ENCODE measurements at places on chromosomes 11 and 22.

- DNase-seq: no peak
These were observed 11.1 kb upstream of the PHLDA2 start for GRCh38 chr11:2940147-2940920.

GRCh38 chr22:48391171-48391711, 1436.4 kb downstream of the BRD1 start:
- DNase-seq: no peak

DNA sequence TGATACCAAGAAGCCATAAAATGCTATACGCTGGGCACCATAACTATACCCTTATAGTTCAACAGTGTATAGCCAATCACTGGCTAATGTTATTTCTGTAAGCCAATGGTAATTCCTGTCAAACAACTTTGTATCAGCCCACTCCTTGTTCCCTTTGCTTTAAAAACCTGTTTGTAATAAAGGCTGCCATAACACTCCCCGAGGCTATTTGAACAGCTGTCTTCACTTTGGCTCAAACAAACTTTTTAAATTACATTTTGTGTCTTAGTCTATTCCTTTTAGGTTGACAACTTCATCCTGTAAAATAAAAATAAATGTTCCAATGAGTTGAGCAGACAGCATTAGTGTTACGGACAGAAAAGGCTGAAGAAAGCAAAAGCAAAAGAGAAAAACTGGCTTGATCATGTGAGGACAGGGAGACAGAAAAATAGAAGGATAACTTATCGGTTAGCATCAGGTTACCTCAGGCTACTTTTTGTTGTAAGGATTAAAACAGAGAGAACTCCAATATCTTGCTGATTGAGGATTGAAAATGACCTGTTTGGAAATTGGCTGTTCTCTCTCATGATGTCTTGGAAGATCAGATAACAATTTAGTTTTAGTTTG, 95.0 kb downstream of the AASDHPPT start:
- no peak for DNase-seq

DNA sequence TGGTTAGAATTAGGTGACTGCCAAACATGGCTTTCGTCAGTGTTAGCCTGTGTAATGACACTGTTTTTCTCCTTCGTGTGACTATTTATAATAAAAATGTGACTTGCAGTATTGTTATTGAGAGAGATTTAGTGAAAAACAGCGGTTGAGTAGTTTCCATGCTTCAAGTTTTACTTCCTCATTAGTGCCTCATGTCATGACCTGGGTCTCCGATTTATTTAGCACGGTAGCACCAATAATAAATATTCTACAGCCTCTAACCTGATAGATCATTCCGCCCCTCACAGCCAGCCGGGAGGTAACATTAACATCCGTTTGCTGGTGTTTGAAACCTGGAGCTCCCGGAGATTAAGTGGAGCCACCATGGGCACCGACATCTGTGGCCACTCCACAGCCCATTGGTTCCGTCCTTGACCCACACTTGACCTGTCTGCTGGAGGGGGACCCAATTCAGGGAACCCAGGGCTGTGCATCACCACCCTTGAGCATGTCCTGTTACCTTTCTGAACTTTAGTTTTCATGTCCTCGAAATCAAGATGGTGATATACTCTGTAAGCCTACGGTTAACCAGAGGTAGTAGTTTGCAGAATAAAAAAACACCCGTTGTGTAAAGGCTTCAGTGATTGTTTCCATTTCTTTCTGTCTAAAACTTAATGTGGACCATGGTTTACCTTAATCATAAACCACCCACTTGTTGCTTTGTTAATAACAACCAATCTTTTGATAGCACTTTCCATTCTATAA, 104.1 kb downstream of the ATXN10 start:
- DNase-seq: no peak

GRCh38 chr11:19649751-19650150, 62.9 kb upstream of the NAV2 start:
- no peak for DNase-seq

- no peak for DNase-seq
These were observed 1.0 kb upstream of the RAB3IL1 start for GRCh38 chr11:61918251-61918937.

DNA sequence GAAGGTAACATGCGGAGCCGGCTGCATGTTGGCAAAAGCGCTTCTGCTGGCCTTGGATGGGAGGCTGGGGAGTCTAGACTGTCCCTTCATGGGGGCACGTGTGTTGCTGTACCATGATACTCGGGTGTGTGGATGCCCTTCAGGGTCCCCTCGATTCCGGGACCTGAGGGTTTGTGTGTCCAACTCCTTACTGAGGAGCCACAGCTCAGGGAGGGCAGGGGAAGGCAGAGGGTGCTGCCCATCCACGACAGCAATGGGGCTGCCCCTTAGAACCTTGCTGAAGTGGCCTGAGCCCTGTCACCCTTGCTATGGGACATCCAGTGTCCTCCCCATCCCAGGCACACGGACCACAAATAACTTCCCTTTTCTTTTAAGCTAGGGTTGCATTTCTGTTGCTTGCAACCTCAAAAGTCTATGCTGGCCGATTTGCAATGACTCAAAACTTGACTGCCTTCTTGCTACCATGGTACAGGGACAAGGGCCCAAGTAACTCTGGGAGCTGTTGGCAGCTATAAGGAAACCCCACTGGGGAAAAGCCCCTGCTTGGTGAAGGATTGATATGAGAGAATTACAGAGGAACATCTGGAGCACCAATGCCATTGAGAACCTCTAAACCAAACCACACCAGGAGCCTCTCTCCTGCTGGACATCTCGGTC, 43.8 kb downstream of the RTL6 start:
- no peak for DNase-seq

DNA sequence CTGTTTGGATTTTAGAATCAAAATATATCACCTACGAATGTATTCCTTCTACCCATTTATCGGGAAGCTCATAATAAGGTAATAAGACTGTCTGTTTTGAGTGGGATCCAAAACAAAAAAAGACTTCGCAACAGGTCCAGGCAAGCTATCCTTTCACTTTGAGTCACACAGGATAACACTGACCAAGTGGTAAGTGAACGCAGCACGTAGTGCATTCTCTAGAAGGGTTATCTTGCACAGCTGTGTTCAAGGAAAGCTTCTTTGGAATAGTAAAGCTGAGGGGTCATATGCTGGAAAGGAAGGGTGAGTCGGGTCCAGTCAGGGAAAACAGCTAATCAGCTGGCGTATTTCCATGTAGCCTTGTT, 22.3 kb upstream of the NRGN start:
- DNase-seq: no peak

- DNase-seq: no peak
These were observed 77.8 kb downstream of the CDKN1C start for GRCh38 chr11:2807801-2808241.

GRCh38 chr11:23903044-23903704, 593.7 kb upstream of the LUZP2 start:
- no peak for DNase-seq

DNA sequence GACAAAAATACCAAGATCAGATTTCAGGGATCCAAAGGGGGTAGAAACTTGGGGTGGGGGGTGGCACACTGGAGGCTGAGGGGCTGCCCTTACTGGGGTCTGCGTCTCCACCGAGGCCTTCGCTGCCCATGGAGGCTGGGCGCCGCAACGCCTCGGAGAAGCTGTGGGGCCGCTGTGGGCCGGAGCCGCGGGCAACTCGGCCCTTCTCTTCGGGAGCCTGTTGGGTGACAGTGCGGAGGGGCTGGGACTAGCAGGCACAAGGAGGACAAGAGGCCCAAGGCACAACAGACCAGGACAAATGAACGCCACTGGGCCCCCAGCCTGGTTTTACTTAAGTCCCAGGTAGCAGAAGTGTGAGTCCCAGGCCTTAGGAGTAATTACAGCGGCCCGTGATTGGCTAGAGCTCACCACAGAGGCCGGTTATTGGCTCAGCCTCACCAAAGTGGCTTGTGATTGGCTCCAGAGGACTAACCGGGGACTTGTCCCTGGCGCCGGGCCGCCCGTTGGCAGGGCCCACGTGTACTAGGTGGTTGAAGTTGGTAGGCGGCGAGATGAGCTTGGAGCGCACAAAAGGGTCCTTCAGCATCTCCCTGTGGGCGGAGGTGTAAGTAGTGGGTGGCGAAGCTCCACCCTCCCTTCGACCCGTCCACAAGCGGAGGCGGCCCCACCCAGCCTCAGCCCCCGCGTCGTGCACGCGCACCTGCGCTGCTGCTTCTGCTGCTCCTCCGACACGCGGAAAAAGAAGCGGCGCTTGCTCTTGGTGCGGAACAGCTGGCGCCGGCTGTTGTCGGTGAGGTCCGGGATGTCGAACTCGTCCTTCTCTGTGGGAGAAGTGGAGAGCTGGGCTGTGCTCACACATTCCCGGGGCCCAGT, 16.5 kb upstream of the MEN1 start:
- no peak for DNase-seq

DNA sequence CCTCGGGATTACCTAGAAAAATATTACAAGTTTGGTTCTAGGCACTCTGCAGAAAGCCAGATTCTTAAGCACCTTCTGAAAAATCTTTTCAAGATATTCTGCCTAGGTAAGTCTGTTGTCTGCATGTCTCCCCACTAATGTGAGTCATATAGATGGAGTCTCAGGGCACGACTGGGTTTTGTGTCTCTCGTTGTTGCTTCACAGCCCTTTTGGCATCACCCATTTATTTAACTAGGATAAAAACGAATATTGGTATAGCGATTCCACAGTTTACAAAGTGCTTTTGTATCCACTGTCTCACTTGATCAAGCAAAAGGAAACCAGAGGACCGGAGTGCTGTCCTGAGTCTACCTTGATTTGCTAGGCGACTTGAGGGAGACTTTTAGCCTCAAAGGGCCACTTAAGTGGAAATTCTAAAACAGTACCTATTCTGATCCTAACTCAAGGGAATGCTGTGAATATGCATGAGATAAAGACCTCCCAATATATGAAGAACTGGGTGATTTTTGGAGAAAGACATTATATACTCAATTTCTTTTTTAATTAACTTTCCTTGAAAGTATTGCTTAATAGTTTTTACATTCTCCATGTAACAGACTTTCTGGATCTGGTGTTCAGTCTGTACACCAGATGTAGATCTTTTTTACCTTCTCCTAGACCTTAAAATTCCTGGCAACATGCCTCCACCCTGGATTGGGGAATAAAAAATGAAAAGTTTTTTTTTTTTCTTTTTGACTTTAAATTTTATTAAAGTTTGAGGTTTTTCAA, 590 bp downstream of the NNMT start:
- DNase-seq: no peak

GRCh38 chr22:40118979-40119378, 58.7 kb upstream of the TNRC6B start:
- DNase-seq: no peak

- no peak for DNase-seq
These were observed 17.5 kb upstream of the GAL start for GRCh38 chr11:68666849-68667248.

DNA sequence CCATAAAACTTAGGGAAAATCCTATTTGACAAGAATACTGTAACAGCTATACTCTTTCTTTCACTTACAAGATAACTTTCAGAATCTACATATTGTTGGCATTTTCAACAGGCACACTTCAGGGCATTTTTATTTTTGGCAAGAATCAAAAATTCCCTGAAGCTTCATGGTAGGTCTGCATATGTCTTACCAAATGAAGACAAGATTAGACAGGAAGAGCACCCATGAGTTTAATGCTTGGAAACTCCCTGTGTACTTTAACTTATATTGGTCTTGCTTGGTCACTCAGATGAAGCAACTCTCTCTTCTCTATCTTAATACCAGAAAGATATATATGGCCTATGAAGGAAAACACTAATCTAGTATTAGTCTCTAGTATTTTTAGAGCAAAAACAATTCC, 137.7 kb downstream of the ATG16L2 start:
- DNase-seq: no peak

DNA sequence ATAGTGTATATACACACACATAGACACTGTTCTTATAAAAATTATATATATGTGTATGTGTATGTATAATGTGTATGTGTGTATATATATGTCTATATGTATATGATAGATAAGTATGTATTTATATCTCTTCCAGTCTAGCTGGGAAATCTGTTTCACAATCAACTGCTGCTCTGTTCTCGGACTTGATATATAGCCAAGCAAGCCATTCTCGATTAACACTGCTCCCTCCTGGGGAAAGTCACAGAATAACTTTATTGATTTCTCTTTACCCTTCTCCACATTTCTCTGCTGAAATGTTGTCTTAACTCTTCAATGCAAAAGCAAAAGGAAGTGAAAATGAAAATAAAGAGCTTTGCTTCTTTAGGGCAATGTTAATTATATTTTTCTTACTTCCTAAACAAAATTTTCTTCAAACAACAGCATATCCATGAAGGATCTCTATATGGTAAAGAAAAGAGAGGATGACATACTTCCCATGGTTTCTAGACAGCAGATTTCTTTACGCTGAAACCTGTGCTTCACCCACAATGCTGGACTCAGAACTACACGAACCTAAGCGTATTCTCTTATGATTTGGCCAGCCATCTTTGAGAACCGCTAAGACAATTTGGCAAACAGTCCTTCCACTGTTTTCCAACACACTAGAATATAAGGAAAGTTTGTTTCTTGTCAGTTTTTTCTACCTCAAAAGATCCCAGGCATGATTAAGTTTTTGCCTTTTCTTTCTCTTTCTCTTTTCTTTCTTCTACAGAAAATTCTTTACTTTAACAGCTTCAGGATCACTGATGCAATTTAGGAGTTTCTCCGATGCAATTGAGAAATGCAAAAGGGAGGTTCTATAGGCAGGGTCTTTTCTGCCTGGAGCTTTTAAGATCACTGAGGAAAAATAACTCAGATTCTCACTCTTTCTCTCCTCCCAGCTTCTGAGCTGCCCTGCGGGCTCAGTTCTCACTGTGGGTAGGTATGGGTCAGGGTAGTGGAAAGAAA, 1.9 kb downstream of the BLID start:
- peak; percentile 32 for DNase-seq

DNA sequence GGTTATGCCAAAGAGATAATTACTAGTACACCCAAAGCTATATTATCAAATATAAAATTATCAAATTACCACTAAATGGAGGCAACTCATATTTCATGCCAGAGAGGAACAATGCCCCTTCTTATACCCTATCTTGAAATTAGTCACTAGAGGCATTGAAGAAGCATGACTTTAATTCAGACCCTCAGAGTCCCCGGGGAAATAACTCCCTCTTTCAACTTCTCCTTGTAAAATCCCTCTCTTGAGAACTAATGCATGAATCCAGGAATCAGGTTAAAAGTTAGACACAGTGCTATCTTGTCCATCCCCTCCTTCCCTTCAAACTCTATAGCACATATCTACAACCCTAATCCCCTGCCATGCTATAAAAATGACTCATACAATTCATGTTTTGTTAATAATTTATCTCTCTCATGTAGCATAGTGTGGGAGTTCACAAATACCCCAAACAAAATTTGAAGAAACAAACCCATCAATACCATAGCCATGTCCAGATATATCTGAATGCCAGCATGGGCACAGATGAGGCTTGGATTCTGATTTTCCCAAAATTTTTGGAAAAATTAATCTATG, 665.4 kb downstream of the KCNA4 start:
- DNase-seq: no peak
